ENCODE measurements at places on chromosomes 6 and 20. TPM values are rescaled to one million over a fixed set of nuclear protein-coding genes. Genes with fewer than 3 reads are reported as not detected.

Gene YWHAB
- polyA plus RNA-seq = 64.0 TPM

DNA sequence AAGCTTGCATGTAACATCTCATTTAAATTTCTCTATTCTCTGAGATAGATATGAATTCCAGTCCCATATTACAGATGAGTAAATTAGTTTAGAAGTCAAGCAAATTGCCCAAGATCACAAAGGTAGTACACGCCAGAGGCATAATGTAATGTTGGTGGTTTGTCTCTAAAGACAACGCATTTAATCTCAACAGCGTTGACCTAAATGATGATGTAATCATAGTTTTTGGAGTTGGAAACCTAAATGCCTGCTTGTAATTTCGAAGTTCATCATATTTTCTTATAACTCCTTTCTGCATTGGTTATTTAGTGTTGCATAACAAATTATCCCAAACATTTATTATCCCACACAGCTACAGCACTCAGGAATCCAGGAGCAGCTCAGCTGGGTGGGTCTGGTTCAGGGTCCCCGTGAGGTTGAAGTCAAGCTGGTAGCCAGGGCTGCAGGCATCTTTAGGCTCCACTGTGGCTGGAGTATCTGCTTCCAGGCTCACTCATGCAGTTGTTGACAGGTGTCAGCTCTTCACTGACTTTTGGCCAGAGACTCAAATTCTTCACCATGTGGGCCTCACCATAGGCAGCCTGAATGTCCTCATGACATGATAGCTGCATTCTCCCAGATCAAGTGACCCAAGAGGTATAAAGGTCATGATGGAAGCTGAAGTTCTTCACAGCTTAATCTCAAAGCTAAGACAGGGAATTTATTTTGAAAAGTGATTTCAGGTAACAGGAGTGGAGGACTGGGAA, 122.0 kb upstream of the SPTLC3 start:
- DNase-seq = no peak

- peak; percentile 52 for DNase-seq
Measured at GRCh38 chr6:1607516-1608221, 2.0 kb upstream of the FOXC1 start.

Gene HLA-DQB1
- not detected for polyA plus RNA-seq

- DNase-seq = no peak
Measured at GRCh38 chr20:40322941-40323340, 366.1 kb downstream of the MAFB start.

DNA sequence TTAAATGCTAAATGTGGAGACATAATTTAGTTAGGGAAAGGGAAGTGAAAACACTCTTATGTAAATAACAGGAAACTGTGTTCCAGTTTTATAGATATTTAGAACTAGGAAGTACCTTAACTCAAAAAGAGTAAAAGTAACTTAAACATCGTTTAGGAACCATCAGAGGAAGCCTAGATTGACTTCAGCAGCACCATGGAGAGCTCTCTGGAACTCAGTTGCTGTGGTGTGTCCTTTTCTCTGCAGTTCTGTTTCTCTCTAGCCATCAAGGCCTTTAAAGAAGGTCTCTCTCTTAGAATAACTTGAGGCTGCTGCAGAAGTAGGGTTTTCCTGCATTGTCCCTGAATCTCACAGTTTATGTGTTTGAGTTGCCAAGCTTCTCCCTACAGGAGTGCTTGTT, 26.9 kb downstream of the CLVS2 start:
- DNase-seq = no peak

Gene NKAIN2
- polyA plus RNA-seq = not detected

Gene HDGFL1
- polyA plus RNA-seq = not detected

Gene PDE7B
- not detected for polyA plus RNA-seq

Gene CAGE1
- polyA plus RNA-seq = 0.01 TPM

DNA sequence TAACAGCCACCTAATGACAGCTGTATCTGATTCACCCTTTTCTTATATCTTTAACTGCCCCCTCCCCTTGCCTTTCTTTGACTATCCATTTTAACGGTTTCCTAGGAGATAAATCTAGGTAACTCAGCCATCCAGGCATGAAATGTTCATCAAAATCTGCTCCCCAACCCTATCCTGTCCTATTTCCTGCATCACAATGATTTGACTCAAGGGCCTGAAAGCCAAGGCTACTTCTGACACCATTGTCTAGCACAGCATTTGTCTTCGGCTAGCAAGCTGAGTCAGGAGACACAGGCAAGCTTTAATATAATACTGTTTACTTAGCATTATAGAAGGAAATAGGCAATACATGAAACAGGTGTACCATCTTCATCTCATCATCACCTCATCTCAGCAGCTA, 31.6 kb upstream of the MANEA start:
- no peak for DNase-seq

DNA sequence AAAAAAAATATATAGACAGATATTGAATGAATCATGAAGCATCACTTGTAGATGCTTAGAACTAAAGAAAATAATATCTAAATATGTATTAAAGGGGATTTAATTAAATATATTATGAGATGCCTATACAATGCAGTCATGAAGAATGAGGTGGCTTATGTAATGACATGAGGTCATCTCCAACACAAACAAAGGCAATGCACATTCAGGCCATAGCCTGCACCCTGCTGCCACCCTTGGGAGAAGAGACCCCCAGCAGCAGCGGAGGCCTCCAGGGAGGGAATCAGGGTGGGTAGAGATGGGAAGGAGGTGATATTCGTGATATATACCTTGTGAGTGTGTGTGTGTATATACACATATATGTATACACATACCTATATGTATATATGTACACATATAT, 26.4 kb upstream of the SSTR4 start:
- no peak for DNase-seq

GRCh38 chr6:111958534-111958933, 85.3 kb upstream of the FYN start:
- no peak for DNase-seq

- no peak for DNase-seq
Measured at GRCh38 chr6:167510648-167511047, 185.8 kb downstream of the TTLL2 start.

- no peak for DNase-seq
Measured at GRCh38 chr6:163226836-163227485, 187.6 kb upstream of the QKI start.

DNA sequence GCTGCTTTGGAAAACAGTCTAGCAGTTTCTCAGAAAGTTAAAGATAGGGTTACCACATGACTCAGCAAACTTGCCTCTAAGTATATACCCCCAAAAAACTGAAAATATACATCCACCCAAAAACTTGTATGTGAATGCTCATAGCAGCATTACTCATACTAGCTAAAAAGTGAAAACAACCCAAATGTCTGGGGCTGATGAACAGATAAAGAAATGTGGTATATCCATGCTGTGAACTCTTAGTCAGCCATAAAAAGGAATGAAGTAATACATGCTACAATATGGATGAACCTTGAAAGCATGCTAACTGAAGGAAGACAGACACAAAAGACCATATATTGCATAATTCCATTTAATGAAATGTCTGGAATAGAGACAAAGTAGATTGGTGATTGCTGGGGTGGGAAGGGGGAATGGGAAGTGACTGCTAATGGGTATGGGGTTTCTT, 79.9 kb upstream of the GLP1R start:
- no peak for DNase-seq

GRCh38 chr20:50817776-50818172, 22.9 kb downstream of the BCAS4 start:
- no peak for DNase-seq

Gene GFRA4
- polyA plus RNA-seq = not detected

- DNase-seq = no peak
Measured at GRCh38 chr6:36352477-36353157, 15.9 kb upstream of the BNIP5 start.

GRCh38 chr6:72631480-72631879, 9.6 kb downstream of the KCNQ5 start:
- no peak for DNase-seq

- DNase-seq = no peak
Measured at GRCh38 chr6:166166314-166167257, 1.1 kb downstream of the TBXT start.

DNA sequence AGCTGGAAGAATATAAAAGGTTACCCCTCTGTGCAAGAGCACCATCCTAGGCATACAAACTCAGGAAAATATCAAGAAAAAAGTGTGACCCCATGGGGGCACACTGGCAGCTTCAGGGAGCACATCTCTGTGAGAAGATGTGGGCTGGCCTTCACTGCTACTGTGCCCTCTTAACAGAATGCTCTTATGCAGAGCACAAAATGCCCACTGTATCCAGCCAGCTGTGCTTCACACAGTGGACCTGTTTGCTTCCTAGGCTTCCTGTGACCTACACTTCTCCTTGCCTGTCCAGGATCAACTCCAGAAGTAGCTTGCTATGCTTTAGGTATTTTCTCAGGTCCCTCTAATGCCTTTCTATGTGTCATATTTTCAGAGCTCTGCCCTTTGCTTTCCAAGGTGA, 380.2 kb upstream of the MMS22L start:
- no peak for DNase-seq

DNA sequence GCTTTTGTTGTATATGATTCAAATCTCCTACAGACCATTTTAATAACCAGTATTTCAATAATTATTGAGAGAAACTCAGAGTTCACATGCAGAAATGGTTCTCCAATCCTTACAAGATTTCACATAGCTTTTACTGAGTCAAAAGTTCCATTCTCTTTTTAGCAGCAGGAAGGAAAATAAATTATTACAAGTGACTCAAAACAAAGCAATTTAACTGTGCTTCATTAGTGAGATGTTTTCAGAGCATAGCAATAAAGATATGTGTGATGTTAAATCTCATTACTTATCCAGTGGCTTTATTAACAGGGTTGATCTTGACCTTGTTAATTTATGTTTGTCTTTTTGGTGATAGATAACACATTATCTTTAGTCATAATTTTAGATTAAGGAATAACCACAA, 22.0 kb downstream of the KIF13A start:
- DNase-seq = no peak

Gene MRPL2
- polyA plus RNA-seq = 69.9 TPM

Gene TULP1
- not detected for polyA plus RNA-seq

Gene NDUFAF5
- 23.1 TPM for polyA plus RNA-seq

DNA sequence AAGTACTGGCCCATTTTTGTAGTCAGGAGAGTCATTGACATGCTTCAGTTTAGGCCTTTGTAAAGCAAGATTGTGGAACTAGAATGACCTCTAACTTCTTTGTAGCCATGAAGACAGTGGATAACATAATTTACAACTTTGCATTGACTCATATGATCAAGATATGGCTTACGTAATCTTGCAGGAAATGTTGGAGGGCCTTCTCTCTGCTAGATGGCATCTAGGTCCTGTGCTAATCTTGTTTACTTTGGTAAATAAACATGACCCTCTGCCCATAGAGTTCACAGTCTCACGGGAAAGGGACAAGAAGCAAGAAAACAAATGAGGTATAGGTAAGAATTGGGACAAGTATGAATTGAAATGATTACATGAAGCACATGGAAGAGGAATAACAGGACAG, 355.2 kb upstream of the ARID1B start:
- peak; percentile 30 for DNase-seq

Gene THBD
- 0.03 TPM for polyA plus RNA-seq

Gene OPRL1
- polyA plus RNA-seq = 0.77 TPM

Gene LHFPL5
- polyA plus RNA-seq = not detected

Gene DPPA5
- not detected for polyA plus RNA-seq

- no peak for DNase-seq
Measured at GRCh38 chr6:109081026-109081425, 13.6 kb downstream of the SESN1 start.

DNA sequence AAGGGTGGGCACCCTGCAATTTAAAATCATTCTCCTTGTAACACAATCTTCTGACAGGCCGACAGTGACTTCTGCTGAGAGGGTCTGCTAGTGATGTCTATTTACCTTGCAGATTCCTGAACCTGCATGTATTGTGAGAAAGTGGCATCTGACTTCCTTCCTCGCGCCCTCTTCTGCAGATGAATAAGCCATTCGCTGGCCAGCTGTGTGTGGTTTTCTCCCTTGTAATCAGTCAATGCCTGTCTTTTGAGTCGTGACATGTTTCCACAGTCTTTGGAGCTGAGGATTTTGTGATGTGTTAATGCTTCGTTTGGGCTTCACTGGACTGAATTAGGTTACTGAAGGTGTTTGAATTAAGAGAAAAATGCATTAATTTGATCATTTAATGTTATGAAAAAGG, 125.3 kb downstream of the GRM1 start:
- DNase-seq = no peak

Gene DNMT3B
- 3.8 TPM for polyA plus RNA-seq

DNA sequence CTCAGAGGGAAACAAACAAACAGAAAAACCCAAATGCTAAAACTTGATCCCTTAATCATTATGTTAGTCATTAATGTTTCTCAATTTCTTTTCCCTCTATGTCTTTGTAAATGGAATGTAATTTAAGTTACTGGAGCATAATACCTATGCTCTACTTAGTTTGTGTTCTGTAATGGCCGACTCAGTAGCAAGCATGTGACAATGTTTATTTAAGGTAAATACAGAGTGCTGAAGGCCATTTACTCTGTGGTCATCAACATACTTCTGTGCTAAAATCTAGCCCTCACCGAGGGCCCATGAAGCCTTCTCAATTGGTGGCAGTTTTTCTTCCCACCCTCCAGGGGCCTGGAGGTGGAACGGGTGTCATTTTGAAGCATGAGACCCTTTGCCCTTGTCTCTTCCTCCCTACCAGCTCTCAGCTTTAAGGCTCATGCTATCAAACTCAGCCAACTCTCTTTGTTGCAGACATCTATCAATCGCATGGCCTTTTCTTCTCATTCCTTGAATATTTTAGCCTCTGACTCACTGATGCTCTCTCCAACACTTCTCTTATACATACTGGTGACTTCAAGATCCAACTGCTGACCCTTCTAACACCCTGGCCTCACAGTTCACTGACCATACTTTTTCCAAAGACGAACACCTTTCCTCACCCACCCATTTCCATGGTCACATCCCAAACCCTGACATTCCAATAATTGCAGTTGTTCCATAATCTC, 48.2 kb downstream of the STX7 start:
- peak; percentile 32 for DNase-seq

DNA sequence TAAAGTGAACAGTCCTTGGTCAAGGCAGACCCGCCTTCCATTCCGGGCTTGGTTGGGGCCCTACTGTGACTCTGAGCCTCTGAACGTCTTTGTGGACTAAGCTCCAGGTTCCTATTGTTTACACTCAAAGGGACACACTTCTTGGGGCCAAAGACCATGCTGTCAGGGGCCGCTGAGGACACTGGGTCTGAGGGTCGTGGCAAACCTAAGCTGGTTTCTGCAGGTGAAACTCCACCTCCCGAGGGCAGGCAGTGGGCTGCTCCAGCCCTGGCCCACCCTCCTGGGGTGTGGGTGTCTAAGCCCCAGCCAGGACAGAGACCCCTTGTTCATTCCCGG, 43.1 kb downstream of the DSTN start:
- no peak for DNase-seq

Gene SNAP91
- polyA plus RNA-seq = not detected

DNA sequence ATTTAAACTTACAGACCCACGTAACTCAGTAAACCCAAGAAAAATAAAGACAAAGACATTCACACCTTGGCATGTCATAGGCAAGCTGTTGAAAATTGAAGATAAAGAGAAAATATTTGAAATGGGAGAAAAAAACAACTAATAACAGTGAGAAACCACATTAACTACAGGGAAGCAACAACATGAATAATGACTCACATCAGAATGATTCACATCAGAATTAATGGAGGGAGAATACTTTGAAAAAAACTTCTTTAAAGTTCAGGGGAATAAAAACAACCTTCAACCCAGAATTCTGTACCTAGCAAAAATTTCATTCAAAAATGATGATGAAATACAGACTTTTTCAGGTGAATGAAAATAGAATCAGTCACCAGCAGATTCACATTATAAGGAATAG, 32.9 kb upstream of the SLC22A3 start:
- DNase-seq = no peak

Measured in HepG2 (cell line).